ENCODE measurements at places on chromosomes 7 and 10.

- DNase-seq, result no peak
Measured at GRCh38 chr10:1874533-1874932, 137.2 kb upstream of the ADARB2 start.

DNA sequence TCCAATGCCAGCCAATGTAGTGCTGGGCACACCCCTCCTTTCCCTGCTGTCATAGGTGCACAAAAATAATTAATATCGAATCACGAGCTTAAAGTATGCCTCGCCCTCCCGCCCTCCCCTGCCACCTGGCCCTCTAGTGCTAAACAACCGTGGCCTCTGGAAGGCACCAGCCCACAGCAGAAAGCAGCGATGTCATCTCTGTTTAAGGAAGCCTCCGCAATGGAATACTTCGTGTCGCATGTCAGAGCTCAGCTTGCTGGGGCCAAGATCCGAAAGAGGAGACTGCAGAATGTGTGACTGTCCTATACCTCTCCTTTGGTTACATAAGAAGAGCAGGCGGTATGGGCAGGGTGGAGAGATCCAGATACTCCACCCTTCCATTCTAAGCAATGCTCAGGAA is 71.5 kb downstream of the RHOBTB1 start:
- no peak for DNase-seq

- DNase-seq, result no peak
Measured at GRCh38 chr7:24931844-24932243, 48.1 kb downstream of the OSBPL3 start.

- peak; percentile 57 for DNase-seq
Measured at GRCh38 chr7:73978661-73979563, 49.1 kb upstream of the ELN start.

DNA sequence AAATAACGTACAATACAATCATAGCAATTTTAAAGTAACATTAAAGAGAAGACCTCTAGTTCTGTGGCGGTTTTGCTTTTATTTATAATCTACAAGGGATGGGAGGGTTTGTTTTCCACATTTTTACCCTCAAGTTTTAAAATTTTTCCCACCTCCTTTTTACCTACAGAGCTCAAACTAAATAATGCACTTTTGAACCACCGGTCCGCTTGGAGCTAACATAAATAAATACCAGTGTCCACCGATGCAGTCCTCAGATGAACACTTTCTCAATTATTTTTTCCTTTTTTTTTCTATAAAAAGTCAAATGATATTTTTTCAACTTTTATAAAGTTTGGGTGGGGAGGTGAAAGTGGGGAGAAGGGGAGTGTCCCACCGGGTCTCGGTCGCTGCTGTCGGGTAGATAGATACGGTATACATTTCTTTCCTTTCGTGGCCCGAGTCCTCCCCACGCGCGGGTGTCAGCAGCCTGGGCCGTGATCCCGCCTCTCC is 3.3 kb downstream of the ZNF503 start:
- no peak for DNase-seq

GRCh38 chr10:37710831-37711616 is 146.4 kb downstream of the ZNF248 start:
- no peak for DNase-seq

- DNase-seq, result no peak
Measured at GRCh38 chr10:102418622-102419268, at the start of gene PSD. PSD (minus strand) TSS chr10:102418785; CDS start chr10:102417038, 1,747 bp downstream.

DNA sequence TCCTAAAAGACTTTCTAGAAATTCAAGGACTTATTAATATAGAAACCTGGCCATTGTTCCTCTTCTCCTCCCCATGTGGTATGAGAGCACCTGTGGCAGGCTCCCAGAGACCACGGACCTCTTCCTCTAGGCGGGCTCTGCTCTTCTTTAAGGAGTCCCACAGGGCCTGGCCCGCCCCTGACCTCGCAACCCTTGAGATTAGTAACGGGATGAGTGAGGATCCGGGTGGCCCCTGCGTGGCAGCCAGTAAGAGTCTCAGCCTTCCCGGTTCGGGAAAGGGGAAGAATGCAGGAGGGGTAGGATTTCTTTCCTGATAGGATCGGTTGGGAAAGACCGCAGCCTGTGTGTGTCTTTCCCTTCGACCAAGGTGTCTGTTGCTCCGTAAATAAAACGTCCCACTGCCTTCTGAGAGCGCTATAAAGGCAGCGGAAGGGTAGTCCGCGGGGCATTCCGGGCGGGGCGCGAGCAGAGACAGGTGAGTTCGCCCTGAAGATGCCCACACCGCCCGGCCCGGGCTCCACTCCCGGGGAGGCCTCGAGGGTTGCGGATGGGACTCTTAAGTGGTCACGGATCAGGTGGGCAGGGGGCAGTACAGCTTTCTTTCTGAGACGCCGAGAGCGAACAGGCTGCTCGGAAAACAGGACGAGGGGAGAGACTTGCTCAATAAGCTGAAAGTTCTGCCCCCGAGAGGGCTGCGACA is at the start of gene SLC26A4:
Gene SLC26A4, plus strand, starts transcription at position 448 of the 700 bp plus-strand sequence. CDS start 814 bp downstream, outside the sequence.
- DNase-seq, result no peak

DNA sequence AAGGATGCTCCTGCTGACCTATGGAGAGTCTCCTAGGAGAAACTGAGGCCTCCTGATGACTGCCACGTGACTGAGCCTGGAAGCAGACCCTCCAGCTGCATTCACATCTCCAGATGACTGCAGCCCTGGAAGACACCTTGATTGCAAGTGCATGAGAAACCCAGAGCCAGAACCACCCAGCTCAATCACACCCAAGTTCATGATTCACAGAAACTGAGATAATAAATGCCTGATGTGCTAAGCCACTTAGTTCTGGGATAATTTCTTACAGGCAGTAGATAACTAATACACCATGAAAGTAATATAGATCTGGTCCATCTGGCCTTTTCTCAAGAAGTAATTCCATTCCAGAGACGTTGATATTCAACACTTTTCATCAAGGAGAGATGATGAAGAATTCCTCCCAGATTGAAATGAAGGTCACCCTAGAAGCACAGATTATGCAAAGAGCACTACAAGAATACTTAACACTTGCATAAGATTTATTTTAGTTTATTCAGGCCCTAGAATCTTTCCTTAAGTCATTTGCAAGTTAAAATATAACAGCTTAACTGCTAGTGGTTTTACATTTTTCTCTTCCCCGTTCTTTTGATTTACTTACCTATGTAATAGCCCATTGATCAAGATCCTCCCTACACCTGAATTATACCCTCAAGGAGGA is 208.2 kb upstream of the INHBA start:
- DNase-seq, result no peak

- no peak for DNase-seq
Measured at GRCh38 chr10:129853562-129853903, 110.5 kb downstream of the EBF3 start.

DNA sequence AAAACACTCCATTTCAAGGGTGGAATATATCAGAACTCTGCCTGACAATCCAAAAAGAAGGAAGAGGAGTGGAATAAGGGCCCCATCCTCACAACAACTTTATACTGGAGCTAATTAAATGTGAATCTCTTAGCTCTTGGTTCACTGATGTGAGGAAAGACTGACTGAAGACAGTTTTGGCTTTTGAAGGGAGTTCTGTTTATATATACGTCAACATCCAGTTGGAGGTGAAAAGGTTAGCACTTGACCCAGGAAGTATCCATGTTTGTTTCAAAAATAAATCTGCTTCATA is 3.0 kb downstream of the HOXA1 start:
- no peak for DNase-seq

- DNase-seq, result no peak
Measured at GRCh38 chr10:113108194-113108835, 158.3 kb downstream of the TCF7L2 start.

DNA sequence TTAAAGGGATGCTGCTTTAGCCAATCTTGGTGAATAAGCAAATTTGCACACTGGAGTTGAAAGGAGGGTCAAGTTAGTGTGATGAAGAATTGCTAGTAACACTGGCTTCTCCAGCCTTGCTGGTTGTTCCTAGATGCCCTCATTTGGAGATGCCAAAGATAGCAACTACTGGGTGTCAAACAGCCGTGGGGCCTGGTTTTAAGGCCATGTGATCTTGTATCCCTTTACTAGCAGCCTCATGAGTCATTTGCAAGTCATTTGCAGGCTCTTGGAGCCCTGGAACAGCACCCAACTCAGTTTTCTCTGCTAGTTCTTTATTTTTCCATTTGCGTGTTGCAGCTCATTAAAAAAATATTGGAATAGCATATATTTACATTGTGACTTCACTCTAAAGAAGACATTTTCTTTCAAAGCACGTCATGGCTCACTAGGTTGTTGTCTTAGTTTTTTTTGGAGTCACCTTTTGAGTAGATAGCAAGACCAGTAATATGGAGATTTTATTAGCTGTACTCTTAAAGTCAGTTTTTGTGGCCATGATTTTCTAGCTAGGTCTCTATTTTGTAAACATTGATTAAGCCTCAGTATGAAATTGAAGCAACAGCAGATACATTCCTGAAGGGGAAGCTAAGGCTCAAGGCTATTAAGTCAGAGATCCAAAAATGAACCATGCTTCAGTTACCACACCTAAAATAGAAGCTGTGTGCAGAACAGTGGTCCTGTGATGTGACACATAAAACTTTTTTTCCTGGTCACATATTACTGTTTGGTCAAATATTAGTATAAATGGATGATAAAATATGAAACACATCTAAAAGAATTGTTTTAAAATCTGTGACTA is 1.3 kb downstream of the LSMEM1 start:
- peak; percentile 47 for DNase-seq

GRCh38 chr10:29771376-29771775 is 136.6 kb upstream of the SVIL start:
- no peak for DNase-seq

DNA sequence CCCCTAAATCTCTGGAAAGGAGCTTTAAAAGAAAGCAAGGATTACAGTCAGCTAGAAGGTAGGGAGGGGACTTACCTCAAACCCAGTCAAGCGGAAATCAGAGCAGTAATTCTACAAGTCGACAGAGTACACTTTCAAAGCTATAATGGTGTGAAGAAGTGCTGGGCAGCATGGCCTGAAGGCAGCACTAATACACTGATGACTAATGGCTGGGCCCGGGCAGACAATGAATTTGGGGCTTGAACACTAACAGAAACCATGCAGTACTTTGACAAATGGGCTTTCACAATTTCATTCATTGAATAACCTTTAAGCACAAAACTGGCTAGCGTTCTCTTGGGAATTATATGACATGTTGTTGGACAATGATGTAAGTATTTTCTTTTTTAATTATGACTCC is 4.7 kb downstream of the GLI3 start:
- no peak for DNase-seq

- no peak for DNase-seq
Measured at GRCh38 chr10:12340937-12341336, 8.4 kb upstream of the CAMK1D start.

- no peak for DNase-seq
Measured at GRCh38 chr7:77484785-77485184, 52.3 kb upstream of the PTPN12 start.

DNA sequence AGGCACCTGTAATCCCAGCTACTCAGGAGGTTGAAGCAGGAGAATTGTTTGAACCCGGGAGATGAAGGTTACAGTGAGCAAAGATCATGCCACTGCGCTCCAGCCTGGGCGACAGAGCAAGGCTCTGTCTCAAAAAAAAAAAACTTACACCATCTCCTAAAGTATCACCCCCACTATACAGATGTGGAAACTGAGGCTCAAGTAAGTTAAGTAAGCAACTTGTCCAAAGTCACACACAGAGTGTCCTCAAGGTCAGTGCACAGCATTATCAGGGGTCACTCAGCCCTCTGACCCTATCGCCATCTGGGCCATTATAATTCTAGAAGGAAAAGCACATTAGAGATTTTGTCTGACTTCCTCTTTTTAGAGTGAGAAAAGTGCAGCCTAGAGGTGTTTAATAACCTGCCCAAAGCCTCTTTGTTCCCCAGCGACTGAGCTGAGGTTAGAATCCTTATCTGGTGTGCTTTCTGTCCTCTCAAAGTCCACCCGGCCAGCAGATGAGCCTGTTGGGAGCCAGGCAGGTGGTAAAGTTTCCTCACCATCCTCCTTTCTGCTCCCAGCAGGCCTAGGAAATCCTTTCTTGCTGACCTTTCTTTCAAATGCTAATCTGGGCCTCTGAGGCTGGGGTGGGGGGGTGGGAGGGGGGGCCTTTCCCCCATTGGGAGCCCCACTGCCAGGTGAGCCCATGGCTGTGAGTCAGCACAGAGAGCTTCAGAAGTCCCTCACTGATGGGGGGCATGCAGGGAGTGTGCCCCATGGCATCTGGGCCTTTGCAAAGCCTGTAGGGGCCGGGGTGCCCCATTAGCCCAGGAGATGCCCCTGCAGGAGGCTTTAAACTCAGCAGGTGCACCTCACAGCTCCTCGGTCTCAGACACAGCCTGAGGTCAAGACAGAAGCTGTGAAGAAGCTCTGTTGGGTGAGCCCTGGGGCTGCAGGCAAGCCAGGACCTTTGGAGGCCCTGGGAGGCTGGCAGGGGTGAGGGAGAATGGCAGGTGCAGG is 12.0 kb upstream of the KCNMA1 start:
- no peak for DNase-seq

- no peak for DNase-seq
Measured at GRCh38 chr7:107953265-107953923, 49.6 kb downstream of the LAMB1 start.

DNA sequence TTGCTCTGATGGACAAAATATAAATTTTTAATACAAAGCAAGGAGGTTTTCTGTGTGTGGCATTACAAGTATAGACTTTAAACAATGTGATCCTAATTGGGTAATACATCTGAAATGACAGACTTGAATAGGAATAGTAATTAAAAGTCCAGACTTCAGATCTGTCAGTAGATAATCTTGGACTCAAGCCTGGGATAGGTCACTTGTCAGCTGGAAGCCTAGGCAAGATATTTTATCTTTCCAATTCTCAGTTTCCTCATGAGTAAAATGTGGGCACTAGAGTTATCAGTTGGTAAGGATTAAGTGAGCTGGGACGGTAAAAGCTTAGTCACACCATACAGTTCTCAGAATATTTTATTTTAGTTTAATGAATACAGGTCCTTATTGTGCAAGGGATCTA is 10.4 kb upstream of the ZMYND11 start:
- DNase-seq, result no peak

DNA sequence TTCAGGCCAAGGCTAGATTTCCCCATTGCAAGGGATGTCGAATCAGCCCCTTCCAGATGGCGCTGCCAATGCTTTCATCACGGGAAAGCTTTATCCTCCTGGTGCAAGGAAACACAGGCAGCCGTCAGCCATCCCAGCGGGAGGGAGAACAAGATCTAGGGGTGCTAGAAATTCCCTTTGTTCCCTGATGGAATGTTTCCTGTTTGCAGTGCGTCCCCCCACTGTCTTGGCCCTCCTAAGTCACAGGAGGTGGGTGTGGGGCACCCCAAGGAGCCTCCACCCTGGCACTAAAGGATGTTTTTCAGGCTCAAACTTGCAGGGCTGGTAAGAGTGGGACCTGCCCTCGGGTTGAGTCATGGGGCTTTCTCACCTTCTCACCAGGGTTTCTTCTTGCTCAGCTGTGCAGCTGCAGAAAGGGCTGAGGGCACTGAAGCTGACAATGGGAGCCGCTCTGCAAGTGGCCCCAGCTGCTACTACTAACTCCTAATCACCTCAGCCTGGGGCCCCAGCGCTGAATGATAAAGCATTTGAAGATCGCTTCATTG is 103.6 kb downstream of the PRPF18 start:
- no peak for DNase-seq
